Activated CD8-positive, alpha-beta memory T cell treated with anti-CD3 and anti-CD28 coated beads for 4 hours (primary cell): ENCODE measurements at places on chromosomes 3 and 15.

GRCh38 chr3:52552089-52552488 is 15.7 kb downstream of the UQCC5 start:
- DNase-seq, result no peak

DNA sequence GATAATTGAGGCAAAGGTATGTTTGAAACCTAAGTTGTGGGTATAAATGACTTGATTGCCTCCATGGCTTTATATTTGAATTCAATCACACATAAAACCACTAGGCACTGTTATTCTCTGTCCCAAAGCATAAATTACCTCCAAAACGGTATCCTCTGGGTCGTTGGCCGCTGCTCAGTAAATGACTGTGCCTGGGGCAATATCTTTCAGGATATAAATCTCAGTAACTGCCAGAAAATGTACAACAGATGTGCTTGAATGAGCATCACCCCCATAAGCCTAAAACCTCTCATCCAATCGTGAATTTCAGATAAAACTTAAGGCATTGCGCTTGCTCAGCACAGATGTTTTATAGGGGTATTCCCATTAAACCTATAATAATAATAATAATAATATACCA is 19.0 kb upstream of the C3orf49 start:
- DNase-seq, result no peak

DNA sequence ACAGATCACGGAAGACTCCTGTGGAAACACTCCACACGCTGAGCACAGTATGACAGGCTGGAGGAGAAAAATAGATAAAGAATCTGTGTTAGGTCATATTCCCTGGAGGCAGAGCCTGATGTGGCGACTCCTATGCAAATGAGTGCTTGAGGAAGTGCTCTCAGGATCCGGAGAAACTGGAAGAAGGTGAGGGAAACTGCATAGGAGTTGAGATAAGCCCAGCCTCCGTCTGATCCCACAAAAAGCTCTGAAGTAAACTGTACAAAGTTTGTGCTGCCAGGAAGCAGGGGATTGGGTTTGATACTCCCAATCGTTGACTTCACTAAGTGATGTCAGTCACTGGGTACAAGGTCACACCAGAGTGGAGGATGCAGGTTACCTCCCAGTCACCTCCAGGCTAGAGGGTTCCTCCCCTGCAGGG is 33.4 kb downstream of the OSBPL10 start:
- DNase-seq, result no peak

- DNase-seq, result no peak
These were observed 31.9 kb upstream of the SPRED1 start for GRCh38 chr15:38220606-38221273.

GRCh38 chr15:100879061-100879463 is 569 bp upstream of the ALDH1A3 start:
- DNase-seq, result no peak

GRCh38 chr15:34603095-34603494 is 19.6 kb upstream of the GOLGA8B start:
- no peak for DNase-seq

GRCh38 chr15:32941823-32942222 is 224.0 kb downstream of the GREM1 start:
- no peak for DNase-seq

DNA sequence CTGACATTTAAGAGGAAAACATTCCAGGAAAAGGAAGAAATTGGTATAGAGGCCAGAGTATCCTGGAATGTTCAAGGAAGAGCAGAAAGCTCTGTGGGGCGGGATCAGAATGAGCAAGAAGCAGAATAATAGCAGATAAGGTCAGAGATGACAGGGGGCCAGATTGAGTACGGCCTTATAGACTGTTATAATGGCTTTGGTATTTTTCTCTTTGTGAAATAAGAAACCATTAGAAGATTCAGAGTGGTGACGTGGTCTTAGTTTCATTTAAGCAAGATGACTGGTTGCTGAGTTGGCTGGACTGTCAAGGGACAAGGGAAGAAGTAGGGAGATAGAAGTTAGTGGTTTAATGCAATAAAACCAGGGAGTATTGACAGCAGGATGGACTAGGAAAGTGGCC is 218.3 kb upstream of the SOX2 start:
- DNase-seq, result no peak

DNA sequence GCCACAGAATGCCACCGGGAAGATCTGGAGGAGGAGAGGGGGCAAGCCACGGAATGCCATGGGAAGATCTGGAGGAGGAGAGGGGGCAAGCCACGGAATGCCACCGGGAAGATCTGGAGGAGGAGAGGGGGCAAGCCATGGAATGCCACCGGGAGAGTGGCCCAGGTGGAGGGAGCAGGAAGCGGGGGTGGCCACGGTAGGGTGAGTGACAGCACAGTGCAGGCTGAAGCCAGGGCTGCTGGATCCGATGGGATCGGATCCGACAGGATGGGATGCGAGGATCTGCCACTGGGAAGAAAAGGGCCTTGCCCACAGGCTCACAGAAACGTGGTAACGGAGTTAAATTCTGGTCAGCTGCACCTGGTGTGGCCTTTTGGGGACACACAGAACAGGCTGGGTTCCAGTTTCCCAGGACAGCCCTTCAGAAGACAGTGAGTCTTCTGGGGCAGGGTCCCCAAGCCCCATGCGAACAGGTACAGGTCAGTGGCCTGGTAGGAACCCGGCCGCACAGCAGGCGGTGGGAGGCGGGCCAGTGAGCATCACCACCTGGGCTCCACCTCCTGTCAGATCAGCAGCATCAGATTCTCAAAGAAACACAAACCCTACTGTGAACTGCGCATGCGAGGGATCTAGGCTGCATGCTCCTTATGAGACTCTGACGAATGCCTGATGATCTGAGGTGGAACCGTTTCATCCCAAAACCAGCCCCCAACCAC is 58.8 kb downstream of the XXYLT1 start:
- no peak for DNase-seq

DNA sequence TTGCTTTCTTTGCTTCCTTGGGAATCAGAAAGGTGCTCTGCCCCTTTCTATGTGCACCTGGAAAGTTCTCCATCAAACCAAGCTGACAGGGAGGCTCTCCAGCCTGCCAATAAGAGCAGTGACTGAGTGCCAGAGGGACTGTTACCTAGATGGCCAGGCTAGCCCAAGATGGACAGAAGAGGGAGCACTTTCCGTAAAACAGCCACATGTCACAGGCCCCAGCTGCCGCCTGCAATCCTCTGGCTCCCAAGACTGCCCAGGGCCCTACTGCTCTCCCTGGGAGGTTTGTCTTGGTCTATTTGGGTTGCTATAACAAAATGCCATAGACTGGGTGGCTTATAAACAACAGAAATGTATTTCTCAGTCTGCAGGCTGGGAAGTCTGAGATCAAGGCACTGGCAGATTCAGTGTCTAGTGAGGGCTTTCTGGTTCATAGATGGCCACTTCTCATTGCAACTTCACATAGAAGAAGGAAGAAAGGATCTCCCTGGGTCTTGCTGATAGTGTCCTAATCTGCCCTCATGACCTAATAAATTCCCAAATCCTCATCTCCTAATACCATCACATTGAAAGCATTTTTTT is 72.3 kb downstream of the TAMM41 start:
- DNase-seq, result no peak

- no peak for DNase-seq
These were observed 176.4 kb upstream of the UBE2E1 start for GRCh38 chr3:23629181-23629894.

DNA sequence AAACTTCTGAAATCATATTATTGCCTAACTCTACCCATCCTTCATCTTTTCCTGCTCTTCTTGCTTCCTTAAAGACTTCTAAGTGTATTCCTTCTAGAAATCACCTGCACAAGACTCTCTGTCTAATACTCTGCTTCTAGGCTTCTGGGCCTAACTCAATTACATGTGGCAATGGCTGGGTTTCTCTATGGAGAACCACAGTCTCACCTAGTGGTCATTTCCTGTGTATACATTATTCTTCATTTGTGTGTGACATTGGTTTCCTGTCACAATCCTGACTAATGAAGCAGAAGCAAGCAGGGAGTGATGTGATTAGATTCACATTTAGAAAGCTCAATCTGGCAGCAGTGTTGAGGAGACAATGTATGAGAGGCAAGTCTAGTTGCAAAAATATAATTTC is 16.9 kb upstream of the CLDN1 start:
- DNase-seq, result no peak

DNA sequence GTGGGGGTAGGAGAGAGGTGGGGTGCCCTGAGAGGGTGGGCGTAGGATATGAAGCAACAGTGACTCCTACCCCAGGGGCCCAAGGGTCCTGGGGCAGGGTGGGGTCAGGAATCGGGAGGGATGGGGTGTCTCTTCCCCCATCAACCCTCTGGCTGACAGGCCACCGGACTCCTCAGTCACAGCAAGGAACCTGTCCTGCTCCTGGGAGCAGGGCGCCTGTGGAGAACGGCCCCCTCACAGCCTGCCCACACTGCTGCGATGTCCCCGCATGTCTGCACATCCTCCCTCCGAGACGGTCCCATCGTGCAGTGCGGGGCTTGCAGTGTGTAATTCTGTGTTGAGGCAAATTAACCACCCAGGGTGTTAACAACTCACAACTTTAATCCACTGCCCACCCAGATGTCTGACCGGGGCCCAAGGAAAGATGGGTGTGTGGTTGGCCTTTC is 2.7 kb downstream of the TM4SF19 start:
- DNase-seq, result no peak

GRCh38 chr3:151210676-151211381 is 7.8 kb upstream of the GPR171 start:
- no peak for DNase-seq

DNA sequence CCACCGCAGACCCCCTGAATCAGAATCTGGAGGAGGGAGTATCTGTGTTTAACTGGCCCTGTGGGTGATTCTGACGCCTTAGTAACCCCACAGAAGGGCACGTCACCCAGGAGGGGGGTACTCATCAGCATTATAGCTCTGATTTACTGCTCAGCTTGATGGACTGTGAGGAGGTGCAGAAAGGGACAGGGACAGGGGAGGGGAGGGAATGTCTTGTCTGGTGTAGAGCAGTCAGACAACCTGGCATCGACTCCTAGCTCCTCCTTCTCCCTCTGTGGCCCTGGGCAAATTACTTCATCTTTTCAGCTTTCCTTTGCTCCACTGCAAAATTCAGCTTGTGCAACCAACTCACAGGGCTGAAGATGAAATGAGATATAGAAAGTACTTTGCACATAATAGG is 42.3 kb upstream of the GLCE start:
- no peak for DNase-seq

DNA sequence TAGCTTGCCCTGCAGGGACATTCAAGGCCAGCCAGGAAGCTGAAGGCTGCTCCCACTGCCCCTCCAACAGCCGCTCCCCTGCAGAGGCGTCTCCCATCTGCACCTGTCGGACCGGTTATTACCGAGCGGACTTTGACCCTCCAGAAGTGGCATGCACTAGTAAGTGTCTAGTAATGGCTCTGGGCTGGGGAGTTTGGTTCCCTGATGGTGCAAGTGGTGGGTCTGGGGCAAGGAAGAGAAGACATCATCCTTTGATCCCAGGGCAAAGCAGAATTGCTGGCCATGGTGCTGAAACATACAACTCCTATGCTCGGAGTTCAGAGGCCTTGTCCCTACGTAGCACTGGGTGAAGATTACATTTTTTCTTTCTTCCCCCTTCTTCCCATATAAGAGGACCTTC is 311.4 kb downstream of the EPHB1 start:
- no peak for DNase-seq
